Testis (tissue), 5 donors: ENCODE measurements at places on chromosomes 12 and 14. TPM values are rescaled to one million over a fixed set of nuclear protein-coding genes. Genes with fewer than 3 reads are reported as not detected.

DNA sequence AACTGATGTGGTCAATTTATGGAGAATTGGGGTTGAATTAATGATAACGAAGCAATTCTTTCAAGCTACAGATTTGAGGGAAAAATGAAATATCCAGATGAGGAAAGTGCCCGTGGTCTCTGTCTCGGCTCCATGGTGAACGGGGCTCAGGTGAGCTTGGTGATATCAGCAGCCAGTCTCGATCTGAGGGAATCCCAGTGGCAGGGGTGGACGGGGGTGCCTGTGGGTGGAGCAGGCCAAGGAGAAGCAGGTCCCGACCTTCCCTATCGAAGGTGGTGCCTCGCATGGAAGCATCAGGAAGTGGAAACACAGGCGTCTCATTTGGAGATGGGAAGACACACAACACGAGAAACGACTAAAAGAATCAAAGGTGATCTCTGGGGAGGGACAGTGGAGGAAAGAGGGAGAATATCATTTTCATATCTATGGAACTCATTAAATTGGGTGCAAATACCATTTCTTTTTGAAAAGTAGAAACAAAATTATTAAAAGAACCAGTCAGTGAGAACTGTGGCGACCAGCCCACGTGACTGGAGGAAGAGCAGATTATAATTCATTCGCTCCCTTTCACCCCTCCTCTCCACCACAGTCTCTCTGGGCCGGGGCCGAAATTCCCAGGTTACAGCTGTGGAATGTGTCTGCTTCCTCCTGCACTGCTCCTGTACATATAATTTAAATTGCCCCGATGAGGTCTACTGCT, 354.3 kb upstream of the SFSWAP start:
- no peaks in the 10 kb centered on the region for H3K4me1 ChIP-seq
- H3K27me3 ChIP-seq, result no peaks in the 10 kb centered on the region
- DNase-seq, result no peak
- H3K36me3 ChIP-seq, result no peaks in the 10 kb centered on the region
- H3K27ac ChIP-seq, result no peak overlapping the region

GRCh38 chr12:108972358-108972757, 48.5 kb downstream of the SVOP start:
- no peak overlapping the region for H3K27ac ChIP-seq
- H3K4me3 ChIP-seq, result no peak overlapping the region
- no peak for DNase-seq
- H3K27me3 ChIP-seq, result no peaks in the 10 kb centered on the region
- no peaks in the 10 kb centered on the region for H3K4me1 ChIP-seq

- no peaks in the 10 kb centered on the region for H3K27me3 ChIP-seq
- no peak overlapping the region for H3K27ac ChIP-seq
- no peak overlapping the region for H3K4me3 ChIP-seq
- H3K36me3 ChIP-seq, result no peaks in the 10 kb centered on the region
Observed at GRCh38 chr14:49363821-49364751, 222.1 kb downstream of the RPS29 start.

DNA sequence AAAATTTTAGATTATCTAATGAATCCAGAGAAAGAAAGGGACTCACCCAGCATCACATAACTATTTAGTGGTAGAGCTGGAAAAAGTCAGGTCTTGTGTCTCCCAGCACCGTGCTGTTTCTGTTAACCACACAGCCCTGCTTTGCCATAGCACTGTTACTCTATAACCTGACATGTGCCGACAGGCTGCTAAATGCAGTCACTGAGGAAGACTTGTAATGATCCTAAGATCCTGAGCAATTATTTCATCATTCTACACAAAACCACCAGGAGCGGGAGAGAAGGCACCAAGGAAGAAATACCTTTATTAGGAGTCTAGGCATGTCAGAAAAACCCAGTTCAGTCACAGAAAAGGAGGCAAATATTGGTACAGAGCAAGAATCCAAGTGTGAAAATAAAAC, 3.1 kb upstream of the NOXRED1 start:
- no peak for DNase-seq
- H3K4me3 ChIP-seq, result no peak overlapping the region
- H3K27me3 ChIP-seq, result no peaks in the 10 kb centered on the region
- H3K36me3 ChIP-seq, result no peaks in the 10 kb centered on the region
- no peak overlapping the region for H3K27ac ChIP-seq

The RHEBL1 gene
- 1.5 TPM for polyA plus RNA-seq
